ENCODE measurements at places on chromosomes 7 and 10. TPM values are rescaled to one million over a fixed set of nuclear protein-coding genes. Genes with fewer than 3 reads are reported as not detected.

GRCh38 chr7:140752533-140752932 lies 56.0 kb downstream of the NDUFB2 start:
- no peak overlapping the region for H3K4me3 ChIP-seq
- H3K27ac ChIP-seq = no peak overlapping the region
- peaks cover 3% of the 10 kb centered on the region for H3K4me1 ChIP-seq

DNA sequence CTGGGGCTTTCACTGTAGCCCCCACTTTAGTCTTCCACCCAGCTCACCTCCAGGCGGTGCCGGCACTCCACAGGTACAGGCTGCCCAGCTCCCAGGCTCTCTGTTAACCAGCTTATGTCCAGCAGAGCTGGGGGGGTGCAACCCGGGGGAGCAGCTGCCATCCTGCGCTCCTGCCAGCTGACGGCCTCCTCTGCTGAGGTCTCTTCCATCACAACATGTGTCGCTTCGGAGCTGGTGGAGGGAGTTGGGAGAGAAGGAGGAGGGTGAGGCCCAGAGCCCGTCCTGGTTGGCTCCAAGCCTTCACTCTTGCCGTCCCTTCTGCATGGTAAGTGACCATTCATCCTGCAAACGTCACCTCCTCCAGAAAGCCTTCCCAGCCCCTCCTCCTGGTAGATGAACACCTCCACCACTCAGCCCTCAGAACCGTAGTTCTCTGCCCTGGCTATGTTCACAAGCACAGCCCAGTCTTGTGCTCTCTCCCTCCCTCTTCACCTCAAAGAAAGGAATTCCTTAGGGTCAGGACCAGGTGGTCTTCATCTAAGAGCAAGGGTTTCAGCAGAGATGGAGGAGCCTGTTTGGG lies 1.6 kb downstream of the POLM start:
- H3K4me1 ChIP-seq = peaks cover 4% of the 10 kb centered on the region
- H3K27ac ChIP-seq = no peak overlapping the region
- no peak for DNase-seq
- H3K36me3 ChIP-seq = peaks cover 15% of the 10 kb centered on the region

DNA sequence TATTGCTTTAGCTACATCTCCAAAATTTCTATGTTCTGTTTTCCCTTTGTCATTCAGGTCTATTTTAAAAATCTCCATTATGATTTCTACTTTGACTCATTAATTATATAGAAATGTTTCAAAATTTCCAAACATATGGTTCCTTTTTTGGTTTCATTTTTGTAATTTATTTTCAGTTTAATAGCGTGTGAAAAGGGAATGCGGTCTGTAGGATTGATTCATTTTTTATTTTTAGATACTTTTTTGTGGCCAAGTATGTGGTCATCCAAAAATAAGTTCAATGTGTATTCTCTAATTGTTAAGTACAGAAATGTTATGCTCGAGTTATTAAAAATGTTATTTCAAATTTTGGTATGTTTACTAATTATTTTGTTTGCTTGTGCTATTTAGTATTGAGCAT lies 72.5 kb upstream of the ANKRD1 start:
- H3K4me3 ChIP-seq = no peak overlapping the region
- no peaks in the 10 kb centered on the region for H3K27me3 ChIP-seq
- H3K36me3 ChIP-seq = no peaks in the 10 kb centered on the region
- H3K4me1 ChIP-seq = no peaks in the 10 kb centered on the region
- DNase-seq = no peak
- H3K27ac ChIP-seq = no peak overlapping the region

GRCh38 chr10:71852355-71852937 lies 1.4 kb upstream of the PSAP start:
- no peak overlapping the region for H3K4me3 ChIP-seq
- H3K36me3 ChIP-seq = peaks cover 13% of the 10 kb centered on the region
- H3K27ac ChIP-seq = no peak overlapping the region
- DNase-seq = no peak
- peaks cover 7% of the 10 kb centered on the region for H3K4me1 ChIP-seq

GRCh38 chr7:107070710-107071109 lies 26.2 kb downstream of the PRKAR2B start:
- no peak overlapping the region for H3K4me3 ChIP-seq
- no peak for DNase-seq
- H3K4me1 ChIP-seq = peaks cover 4% of the 10 kb centered on the region

DNA sequence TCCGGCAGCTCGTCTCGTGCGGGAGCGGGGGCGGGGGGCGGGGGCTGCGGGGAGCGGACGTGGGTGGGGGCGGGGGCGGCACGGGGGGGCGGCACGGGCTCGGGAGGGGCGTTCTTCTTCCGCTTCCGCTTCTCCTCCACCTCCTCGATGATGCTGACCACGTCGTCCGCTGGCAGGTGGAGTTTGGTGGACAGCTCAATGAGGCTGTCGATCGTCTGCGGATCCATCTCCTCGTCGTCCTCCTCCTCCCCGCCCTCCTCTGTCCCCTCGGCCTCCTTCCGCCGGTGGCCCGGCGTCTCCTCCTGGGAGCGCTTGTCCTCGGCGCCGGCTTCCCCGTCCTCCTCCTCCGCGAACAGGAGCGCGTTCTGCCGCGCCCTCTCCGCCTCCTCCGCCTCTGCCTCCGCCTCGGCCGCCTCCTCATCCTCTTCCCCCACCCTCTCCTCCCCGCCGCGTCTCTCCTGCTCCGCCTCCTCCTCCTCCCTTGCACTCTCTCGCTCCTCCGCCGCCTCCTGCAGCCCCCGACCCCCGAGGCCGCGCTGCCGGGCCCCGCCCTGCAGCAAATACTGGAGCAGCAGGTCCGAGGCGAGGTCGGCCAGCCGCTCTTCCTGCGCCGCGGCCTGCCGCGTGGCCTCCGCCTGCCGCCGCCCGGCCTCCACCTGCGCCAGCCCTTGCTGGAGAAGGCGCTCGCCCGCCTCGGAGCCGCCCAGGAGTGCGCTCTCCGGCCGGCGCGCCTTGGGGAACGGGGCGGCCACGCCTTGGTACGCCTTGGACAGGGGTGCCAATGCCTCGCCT lies 1.9 kb downstream of the VGF start:
- H3K36me3 ChIP-seq = peaks cover 7% of the 10 kb centered on the region
- peaks cover 3% of the 10 kb centered on the region for H3K27me3 ChIP-seq
- peak; percentile 82 for DNase-seq
- peak overlapping the region; percentile 87 for H3K4me3 ChIP-seq

- H3K36me3 ChIP-seq = no peaks in the 10 kb centered on the region
- H3K27ac ChIP-seq = no peak overlapping the region
- peak; percentile 33 for DNase-seq
- no peaks in the 10 kb centered on the region for H3K4me1 ChIP-seq
Observed at GRCh38 chr7:8035647-8036518, 67.3 kb downstream of the GLCCI1 start.

- H3K27ac ChIP-seq = no peak overlapping the region
- H3K4me3 ChIP-seq = no peak overlapping the region
- H3K36me3 ChIP-seq = no peaks in the 10 kb centered on the region
Observed at GRCh38 chr7:28802450-28802849, 155.7 kb downstream of the TRIL start.

DNA sequence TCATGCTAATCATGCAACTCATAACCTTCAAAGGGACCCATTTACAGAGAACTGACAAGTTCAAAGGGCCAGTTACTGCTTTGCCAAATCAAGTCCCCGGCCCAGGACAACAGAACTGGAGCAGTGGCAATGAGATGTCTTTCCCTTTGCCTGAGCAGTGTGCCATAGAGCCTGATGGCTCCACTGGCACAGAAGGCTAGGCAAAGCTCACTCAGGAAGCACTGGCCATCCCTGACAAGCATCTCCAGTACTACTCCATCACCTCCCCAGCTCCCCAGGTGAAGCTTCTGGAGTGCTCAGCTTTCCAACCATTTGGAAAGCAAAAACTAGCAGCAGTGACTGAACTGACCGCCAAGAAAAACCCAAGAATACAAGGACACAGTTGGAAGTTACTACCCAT lies 108.3 kb downstream of the SGMS1 start:
- H3K27me3 ChIP-seq = no peaks in the 10 kb centered on the region
- H3K36me3 ChIP-seq = no peaks in the 10 kb centered on the region
- no peak overlapping the region for H3K4me3 ChIP-seq
- no peak overlapping the region for H3K27ac ChIP-seq
- DNase-seq = no peak
- no peaks in the 10 kb centered on the region for H3K4me1 ChIP-seq

DNA sequence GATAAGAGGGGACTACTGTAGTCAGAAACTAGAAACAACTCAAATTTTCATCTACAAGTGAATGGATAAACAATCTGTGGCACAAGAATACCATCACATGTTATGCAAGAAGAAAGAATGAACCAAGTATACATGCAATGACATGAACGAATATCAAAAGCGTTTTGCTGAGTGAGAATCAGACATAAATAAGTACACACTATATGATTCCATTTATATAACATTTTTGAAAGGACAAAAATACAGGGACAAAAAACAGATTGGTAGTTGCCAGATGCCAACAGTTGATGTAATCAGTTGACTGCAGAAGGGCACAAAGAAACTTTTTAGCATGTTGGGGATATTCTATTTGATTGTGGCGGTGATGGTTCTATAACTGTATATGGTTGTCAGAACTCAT lies 33.6 kb downstream of the CTNNA3 start:
- H3K27me3 ChIP-seq = no peaks in the 10 kb centered on the region
- H3K4me1 ChIP-seq = peaks cover 2% of the 10 kb centered on the region
- no peak overlapping the region for H3K27ac ChIP-seq
- no peaks in the 10 kb centered on the region for H3K36me3 ChIP-seq
- H3K4me3 ChIP-seq = no peak overlapping the region

- no peaks in the 10 kb centered on the region for H3K4me1 ChIP-seq
- no peak for DNase-seq
- H3K36me3 ChIP-seq = peaks cover 48% of the 10 kb centered on the region
- no peak overlapping the region for H3K4me3 ChIP-seq
- H3K27ac ChIP-seq = no peak overlapping the region
Observed at GRCh38 chr7:149547126-149547525, 49.5 kb upstream of the ZNF746 start.

DNA sequence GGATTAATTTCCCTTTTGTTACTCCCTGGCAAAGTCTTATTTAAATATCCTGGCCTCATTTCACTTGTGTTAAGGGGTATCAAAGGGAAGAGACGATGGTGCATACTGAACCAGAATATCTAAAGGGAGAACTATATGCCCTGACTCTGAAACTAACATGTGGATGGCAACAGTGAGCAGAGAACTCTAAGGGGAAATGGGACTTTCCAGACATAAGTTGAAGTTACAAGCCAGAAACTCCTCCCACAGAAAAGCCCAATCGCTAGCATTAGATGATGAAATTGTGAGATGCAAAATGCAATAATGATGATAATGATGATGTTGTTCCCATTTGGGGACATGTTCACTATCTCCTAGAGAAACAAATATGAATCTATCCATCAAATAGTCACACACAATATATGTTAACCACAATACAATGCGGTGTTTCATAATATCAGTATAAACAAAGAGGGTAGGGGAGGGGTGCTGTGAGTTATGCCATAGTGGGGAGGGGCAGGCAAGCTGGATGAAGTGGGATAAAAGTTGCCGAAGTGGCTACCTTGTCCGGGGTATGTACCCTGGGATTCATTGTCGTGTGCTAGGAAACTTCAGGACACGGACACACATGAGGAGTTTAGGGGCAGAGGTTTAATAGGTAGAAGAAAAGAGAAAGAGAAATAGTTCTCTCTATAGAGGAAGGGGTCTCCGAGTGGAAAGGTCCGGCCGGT lies 37.1 kb downstream of the TMEM229A start:
- H3K36me3 ChIP-seq = peaks cover 5% of the 10 kb centered on the region
- no peak for DNase-seq
- no peak overlapping the region for H3K4me3 ChIP-seq
- peaks cover 7% of the 10 kb centered on the region for H3K4me1 ChIP-seq

DNA sequence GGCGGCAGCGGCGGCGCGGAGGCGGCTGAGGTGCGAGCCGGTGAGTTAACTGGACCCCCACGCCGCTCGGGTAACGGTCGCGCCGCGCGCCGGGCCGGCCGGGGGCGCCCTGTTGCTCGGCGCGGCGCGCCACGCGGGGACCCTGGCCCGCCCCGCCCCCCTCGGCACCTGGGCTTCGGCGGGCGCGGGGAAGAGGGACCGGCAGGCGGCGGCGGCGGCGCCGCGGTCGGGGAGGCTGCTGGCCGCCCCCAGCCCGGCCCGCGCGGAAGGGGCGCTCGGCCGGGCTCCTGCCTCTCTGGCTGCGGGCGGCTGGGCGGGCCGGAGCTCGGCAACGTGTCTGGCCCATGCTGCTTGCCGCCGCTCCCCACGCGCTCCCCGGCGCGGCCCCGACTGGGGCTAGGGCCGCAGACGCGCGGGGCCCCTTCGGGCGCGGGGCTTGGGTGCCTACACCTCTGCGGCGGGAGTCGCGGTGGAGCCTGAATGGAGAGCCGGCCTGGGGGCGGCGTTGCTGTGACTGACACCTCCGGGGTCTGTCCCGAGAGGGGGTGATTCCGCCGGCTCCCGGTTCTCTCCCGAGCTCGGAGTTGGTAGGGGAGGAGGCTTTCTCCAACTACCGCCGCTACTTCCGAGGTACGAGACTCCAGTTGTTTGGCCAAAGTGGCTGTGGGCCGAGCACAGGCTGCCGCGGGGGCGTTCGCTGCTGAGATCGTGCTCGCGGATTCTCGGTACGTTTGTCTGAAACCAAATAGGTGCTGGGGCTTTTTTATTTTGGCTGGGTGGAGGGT lies 494 bp downstream of the PALS2 start:
- no peak overlapping the region for H3K27ac ChIP-seq
- H3K4me1 ChIP-seq = peaks cover 8% of the 10 kb centered on the region
- H3K27me3 ChIP-seq = no peaks in the 10 kb centered on the region
- H3K36me3 ChIP-seq = no peaks in the 10 kb centered on the region
- H3K4me3 ChIP-seq = peak overlapping the region; percentile 99
- peak; percentile 69 for DNase-seq

GRCh38 chr10:113305871-113306270 lies 247.0 kb upstream of the HABP2 start:
- no peak overlapping the region for H3K4me3 ChIP-seq
- H3K4me1 ChIP-seq = no peaks in the 10 kb centered on the region
- H3K36me3 ChIP-seq = no peaks in the 10 kb centered on the region
- no peak for DNase-seq

Gene SPDYE3
- total RNA-seq = not detected

Gene MYH16
- not detected for total RNA-seq

Gene METTL27
- total RNA-seq = 13.5 TPM

Gene FBXO24
- 0.85 TPM for total RNA-seq

Gene KIAA1549
- total RNA-seq = 11.9 TPM

Gene CFAP69
- 2.9 TPM for total RNA-seq
